Suppressor macrophage treated with lipopolysaccharide for 1 hour (primary cell): ENCODE measurements at places on chromosomes 1 and 21.

- DNase-seq, result no peak
Measured at GRCh38 chr1:30705698-30706097, 17.7 kb downstream of the MATN1 start.

DNA sequence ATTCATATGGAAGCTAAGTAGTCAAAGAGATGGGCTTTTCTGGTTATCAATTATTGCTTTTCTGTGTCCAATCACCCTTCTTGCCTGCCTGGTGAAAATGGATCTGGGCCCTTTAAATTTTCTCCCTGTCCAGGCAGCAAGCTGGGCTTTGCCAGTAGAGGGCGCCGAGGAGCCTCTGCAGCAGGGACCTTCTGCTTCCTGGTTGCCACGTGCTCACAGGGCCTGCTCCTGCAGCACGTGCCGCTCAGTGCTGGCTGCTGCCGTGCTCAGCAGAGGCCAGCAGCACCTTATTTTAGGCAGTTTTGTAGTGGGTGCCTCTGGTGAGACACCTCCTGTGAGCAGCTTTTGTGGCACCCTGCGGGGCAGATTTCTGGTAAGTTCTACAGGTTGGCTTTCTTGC lies 4.0 kb downstream of the ACTL8 start:
- no peak for DNase-seq

DNA sequence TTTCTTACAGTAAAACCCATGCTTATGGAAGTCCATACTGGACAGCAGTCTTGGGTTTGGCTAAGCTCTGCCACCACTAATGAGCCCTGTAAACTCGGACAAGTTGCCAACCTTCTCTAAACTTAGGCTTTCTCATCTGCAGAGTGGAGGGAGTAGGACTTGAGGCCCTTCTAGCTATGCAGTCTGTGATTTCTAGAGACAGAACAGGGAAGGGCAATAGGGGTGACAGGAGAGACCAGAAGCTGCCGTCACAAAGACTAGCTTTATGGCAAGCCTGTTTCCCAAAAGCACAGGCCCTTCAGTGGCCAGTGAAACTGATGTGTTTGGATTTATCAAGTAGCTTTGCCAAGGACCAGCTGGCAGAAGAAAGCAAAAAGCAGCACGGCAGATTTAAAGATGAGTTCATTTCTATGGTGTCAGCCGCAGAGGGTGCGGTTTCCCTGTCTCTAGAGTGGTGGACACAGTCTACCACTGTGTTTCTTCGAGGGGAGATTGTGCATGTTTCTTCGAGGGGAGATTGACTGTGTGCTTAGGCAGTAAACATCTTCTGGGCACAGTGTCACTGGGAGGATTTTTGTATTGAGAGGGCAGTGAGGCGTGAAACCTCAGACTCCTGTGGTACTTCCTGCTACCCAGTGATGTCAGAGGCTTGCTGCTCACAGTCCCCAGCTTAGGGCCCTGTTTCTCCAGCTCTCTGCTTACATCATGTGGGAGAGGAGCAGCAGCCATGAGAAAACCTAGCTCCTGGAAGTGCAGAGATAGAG lies 119.0 kb downstream of the ROR1 start:
- DNase-seq, result no peak

DNA sequence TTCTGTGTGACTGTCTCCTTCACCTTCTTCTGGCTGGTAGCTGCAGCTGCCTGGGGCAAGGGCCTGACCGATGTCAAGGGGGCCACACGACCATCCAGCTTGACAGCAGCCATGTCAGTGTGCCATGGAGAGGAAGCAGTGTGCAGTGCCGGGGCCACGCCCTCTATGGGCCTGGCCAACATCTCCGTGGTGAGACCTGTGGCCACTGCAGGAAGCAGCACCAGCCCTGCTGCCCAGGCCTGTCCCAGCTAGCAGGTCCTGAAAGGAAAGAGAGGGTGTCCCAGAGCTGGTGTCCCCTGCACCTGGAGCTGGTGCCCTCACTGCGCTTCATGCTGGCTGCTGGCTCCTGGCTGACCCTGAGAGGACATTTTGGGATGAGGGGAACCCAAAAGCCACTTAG lies 5.9 kb upstream of the ATXN7L2 start:
- DNase-seq, result no peak

DNA sequence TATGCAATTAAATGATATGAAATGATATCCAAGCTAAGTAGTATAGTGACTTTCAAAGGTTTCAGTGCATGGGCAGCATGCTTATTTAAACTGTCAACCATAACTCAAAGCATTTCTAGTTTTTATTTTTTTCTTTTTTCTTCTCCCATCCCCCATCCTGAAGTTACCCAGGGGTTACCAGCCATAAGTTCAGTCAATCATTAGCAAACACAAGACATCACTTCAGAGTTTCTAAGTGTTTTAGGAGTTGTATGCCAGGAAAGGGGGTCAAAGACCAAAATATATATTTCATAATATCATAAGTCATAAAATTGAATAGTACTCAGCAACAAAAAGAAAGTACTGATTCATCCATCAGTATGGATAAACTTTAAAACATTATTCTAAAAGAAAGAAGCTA lies 28.7 kb downstream of the DHX9 start:
- no peak for DNase-seq

DNA sequence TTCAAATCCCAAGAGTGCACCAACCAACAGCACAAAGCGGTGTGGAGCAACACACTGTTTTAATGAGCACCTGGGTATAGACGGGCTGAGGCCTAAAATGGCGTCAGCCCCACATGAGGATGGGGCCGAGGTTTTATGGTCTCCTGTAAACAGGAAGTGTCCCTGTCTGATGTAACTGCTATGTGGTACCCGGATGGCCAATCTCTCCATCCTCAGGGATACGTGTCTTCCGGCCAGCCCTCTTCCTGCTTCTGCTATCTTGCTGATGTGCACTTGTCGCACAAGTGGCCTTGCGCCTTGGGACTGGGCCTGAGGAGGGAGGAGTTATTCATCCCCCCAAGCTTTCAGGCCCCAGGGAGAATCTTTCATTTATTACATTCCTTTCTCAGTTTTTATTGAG lies 73.5 kb downstream of the CNST start:
- DNase-seq, result no peak

DNA sequence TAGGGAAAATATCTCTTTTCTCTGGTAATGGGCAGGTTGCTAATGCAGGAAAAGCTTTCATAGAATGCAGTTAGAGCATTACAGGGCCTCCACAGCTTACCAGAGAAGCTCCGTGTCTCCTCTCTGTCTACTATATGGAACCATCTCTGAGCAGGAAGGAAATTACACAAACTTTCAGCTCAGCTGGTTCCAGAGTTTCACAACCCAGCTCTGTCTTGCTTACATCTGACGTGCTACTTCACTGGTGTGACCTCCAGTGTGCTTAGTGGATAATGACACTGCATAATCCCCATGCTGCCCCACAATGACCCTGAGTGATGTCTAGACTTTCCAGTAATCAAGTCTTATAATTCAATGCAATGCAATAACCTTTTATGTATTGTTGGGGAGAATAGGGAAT lies 4.3 kb upstream of the FGGY start:
- DNase-seq, result peak; percentile 91

- DNase-seq, result peak; percentile 49
Measured at GRCh38 chr1:224169718-224170270, 13.2 kb upstream of the DEGS1 start.

- DNase-seq, result no peak
Measured at GRCh38 chr21:45004059-45004422, 64.2 kb downstream of the SLX9 start.

GRCh38 chr1:84975035-84975434 lies 21.9 kb downstream of the MCOLN2 start:
- DNase-seq, result no peak

DNA sequence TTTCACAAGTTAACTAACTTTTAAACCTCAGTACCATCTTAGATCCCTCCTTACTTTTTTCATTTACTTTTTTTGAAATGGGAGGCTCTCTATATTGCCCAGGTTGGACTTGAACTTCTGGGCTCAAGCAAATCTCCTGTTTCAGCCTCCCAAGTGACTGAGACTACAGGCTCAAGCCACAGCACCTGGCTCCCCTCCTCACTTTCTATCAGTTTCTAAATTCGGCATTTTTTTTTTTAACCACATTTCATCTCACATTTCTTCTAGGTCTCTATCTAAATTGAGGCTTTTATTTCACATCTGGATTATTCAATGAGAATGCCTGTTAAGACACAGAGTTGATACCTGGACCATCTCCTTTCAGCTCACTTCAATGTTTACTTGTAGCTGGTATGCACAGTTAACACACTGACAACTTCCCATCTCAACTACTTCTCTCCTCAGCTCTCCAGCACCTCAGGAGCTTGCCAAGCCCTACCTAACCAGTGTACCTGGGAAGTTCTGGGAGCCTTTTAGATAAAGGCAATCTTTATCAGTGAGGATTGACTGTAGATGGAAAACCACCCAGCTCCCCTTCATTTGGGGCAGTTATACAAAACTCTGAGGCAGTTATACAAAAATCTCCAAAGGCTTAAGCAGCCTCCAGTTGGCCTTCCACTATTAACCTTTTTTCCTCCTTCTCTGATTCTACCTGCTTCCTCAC lies 3.4 kb downstream of the USP33 start:
- DNase-seq, result no peak

DNA sequence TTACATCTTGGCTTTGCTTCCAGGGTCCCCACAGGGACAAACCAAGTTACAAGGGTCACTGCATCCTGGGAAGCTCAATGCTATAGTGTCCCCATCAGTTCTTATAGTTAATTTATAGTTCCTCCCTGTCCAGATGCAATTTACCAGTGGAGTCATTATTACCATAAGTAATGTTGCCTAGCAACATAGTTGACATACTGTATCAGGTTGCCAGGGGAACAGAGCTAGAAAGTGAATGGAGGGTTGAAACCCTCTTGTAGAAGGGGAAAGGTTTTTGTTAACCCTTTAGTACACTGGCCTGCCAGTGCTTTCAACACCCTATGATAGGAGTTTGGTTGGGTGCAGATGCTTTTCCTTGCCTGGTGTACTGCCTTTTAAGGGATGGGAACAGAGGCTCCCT lies 34.3 kb upstream of the TTC4 start:
- no peak for DNase-seq

DNA sequence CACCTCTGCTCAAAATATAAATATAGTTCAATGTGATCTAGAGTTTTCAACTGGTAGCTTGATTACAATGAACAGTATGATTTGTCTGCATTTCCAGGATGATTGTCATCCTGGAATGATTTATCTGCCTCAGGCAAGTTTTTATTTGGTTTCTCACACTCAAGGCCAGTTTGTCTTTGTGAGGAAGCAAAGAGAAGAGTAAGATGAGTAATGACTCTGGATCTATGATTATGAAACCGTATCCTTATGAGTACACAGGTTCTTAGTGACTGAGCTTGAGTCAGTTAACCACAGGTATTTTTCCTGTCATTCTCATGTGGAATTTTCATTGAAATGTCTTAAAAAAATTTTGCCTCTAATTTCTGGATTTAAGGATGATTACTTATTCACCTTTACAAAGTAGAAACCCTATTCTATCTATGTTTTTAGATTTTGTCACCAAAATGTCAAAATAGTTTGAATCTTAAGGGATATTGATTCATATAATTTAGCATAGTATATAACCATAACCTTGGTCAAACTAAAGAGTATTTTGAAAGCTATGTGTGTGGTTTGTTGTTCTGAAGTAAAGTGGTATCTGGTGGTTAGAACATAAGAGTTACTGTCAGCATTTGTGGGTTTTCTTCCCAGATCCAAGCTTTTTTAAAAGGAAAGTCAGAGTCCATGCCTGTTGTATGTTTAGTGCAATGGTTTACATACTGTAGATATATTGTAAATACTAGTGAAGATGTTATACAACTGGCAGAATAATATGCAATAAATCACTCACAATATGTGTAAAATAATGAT lies 145.0 kb downstream of the RASAL2 start:
- peak; percentile 64 for DNase-seq

GRCh38 chr1:201511941-201512539 lies 5.1 kb upstream of the CSRP1 start:
- peak; percentile 69 for DNase-seq
